ENCODE measurements at places on chromosomes 6 and 20.
A peak's percentile ranks its signal among the peaks of the same experiment; 100 is the strongest.

DNA sequence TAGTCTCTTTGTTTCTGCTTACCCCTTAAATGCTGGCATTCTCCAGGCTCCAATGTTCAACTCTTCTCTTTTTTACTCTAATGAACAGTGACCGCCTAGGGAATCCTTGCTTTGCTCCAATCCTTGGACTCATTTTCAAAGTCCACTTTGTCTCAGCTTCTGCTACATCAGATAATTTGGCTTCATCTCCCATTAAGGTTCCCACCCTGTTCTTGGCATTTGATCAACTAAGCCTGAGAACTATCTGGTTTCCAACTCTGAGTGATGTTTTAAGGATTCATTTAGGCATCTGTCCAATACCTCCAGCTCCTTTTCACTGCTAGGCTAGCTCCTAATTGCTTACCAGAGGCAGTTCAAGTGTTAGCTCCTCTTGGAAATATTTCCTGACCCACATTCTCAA lies 64.9 kb downstream of the ME1 start:
- no peak for DNase-seq
- no peak overlapping the region for H3K4me3 ChIP-seq
- H3K27ac ChIP-seq = no peak overlapping the region
- no peaks in the 10 kb centered on the region for H3K4me1 ChIP-seq

DNA sequence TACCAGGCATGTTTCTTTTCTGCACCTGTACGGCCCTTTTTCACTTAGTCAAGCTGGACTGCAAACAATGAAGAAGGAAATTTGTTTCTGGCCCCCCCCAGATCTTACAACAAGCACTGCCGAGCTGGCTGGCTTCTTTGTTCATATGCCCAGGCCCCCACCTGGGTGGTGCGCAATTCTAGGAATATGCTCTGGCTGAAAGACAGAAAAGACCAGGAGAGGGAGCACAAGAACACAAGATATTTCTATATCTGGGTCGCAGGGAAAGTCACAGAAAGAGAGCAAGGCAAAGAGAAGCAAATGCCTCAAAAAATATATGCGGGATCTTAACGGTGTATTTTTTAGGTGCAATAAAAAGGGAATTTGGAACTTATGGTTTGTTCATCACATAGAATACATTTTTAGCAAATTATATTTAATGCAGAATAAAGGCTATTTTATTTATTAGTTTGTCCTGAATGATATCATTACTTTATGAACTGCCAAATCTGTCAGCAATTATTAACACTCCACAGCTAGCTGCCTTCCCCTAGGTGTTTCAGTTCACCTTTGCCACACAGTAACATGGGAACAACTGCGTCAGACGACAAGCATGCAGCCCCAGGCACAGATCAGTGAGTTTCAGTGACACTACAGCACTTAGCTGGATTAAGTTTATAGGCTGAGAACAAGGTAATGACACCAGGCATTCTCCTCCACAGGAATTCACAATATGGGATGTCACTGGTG lies 76.5 kb downstream of the GJA10 start:
- H3K27ac ChIP-seq = no peak overlapping the region
- no peaks in the 10 kb centered on the region for H3K4me1 ChIP-seq
- DNase-seq = no peak
- H3K27me3 ChIP-seq = no peaks in the 10 kb centered on the region
- H3K4me3 ChIP-seq = no peak overlapping the region
- no peaks in the 10 kb centered on the region for H3K36me3 ChIP-seq

GRCh38 chr6:144119376-144119775 lies 24.0 kb upstream of the SF3B5 start:
- H3K36me3 ChIP-seq = no peaks in the 10 kb centered on the region
- H3K4me1 ChIP-seq = no peaks in the 10 kb centered on the region
- no peak overlapping the region for H3K27ac ChIP-seq
- DNase-seq = no peak
- H3K27me3 ChIP-seq = no peaks in the 10 kb centered on the region

GRCh38 chr6:119879731-119880130 lies 530.2 kb upstream of the MAN1A1 start:
- H3K27ac ChIP-seq = no peak overlapping the region
- no peaks in the 10 kb centered on the region for H3K4me1 ChIP-seq
- H3K27me3 ChIP-seq = no peaks in the 10 kb centered on the region

DNA sequence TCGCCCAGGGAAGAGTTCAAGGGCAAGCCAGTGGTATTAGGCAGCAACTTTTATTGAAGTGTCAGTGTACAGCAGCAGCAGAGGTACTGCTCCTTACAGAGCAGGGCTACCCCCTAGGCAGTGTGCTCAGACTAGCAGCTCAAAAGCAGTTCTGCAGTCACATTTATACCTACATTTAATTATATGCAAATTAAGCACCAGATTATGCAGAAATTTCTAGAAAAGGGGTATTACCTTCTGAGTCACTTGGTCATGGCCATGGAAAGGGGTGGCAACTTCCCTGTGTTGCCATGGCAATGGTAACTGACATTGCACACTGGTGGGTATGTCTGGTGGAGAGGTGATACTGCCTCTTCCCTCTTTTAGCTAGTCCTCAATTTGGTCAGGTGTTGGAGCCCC lies 2.1 kb upstream of the ZKSCAN4 start:
- no peaks in the 10 kb centered on the region for H3K27me3 ChIP-seq
- peaks cover 17% of the 10 kb centered on the region for H3K4me1 ChIP-seq

GRCh38 chr6:92159046-92159445 lies 1260.3 kb downstream of the EPHA7 start:
- no peaks in the 10 kb centered on the region for H3K27me3 ChIP-seq
- no peak for DNase-seq
- no peak overlapping the region for H3K4me3 ChIP-seq
- no peaks in the 10 kb centered on the region for H3K4me1 ChIP-seq
- H3K27ac ChIP-seq = no peak overlapping the region

- peaks cover 7% of the 10 kb centered on the region for H3K27me3 ChIP-seq
- peaks cover 55% of the 10 kb centered on the region for H3K4me1 ChIP-seq
- H3K36me3 ChIP-seq = no peaks in the 10 kb centered on the region
These were observed 36.1 kb downstream of the NCR2 start for GRCh38 chr6:41371461-41371991.

- DNase-seq = no peak
- no peak overlapping the region for H3K4me3 ChIP-seq
- H3K27me3 ChIP-seq = no peaks in the 10 kb centered on the region
- H3K4me1 ChIP-seq = no peaks in the 10 kb centered on the region
- H3K36me3 ChIP-seq = peaks cover 26% of the 10 kb centered on the region
These were observed 3.2 kb downstream of the CD40 start for GRCh38 chr20:46121184-46121930.

- peaks cover 73% of the 10 kb centered on the region for H3K36me3 ChIP-seq
- H3K27ac ChIP-seq = peak overlapping the region; percentile 96
- no peaks in the 10 kb centered on the region for H3K27me3 ChIP-seq
- peak overlapping the region; percentile 61 for H3K4me3 ChIP-seq
- peaks cover 77% of the 10 kb centered on the region for H3K4me1 ChIP-seq
- peak; percentile 27 for DNase-seq
These were observed 4.7 kb downstream of the SRSF3 start for GRCh38 chr6:36598739-36599318.

- no peaks in the 10 kb centered on the region for H3K27me3 ChIP-seq
- DNase-seq = no peak
- H3K36me3 ChIP-seq = no peaks in the 10 kb centered on the region
These were observed 9.7 kb downstream of the LINC00237 start for GRCh38 chr20:21096321-21097043.

GRCh38 chr6:163148451-163149278 lies 265.9 kb upstream of the QKI start:
- H3K27ac ChIP-seq = no peak overlapping the region
- no peak overlapping the region for H3K4me3 ChIP-seq
- no peaks in the 10 kb centered on the region for H3K36me3 ChIP-seq
- H3K4me1 ChIP-seq = no peaks in the 10 kb centered on the region

All from tibial artery (tissue), 4 donors.